HT-29 (cell line): ENCODE measurements at places on chromosomes 16 and 17.

DNA sequence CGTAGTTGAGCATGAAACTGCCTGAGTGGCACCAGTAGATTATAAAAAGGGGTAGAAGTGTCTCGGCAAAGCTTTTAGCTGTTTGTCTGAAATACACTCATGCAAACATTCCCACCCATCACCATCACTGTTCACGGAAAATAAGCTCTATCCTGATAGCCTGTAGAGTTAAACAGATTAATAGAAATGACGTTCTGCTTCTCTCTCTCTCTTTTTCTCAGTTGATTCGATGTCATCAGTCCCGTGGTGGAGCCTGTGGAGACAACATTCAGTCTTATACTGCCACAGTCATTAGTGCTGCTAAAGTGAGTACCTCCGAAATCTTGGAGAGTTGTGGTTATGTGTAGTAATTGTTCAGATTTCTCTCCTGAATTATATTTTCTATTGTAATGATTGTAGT is 224.7 kb downstream of the BCAS3 start:
- DNase-seq: no peak

- no peak for DNase-seq
Observed at GRCh38 chr16:78389009-78389498, 289.6 kb downstream of the WWOX start.

GRCh38 chr16:69419956-69420355 is 4.5 kb upstream of the CYB5B start:
- no peak for DNase-seq

- DNase-seq: peak; percentile 48
Observed at GRCh38 chr17:15260376-15261257, 4.5 kb downstream of the PMP22 start.
